Aorta (tissue), 5 donors: ENCODE measurements at places on chromosomes 13 and 19.

GRCh38 chr13:52782471-52783448 lies 43.1 kb upstream of the CNMD start:
- no peak for DNase-seq

- no peak for DNase-seq
Observed at GRCh38 chr13:98390086-98390715, 186.7 kb downstream of the STK24 start.

GRCh38 chr19:7547159-7547558 lies 11.6 kb downstream of the PNPLA6 start:
- no peak for DNase-seq

DNA sequence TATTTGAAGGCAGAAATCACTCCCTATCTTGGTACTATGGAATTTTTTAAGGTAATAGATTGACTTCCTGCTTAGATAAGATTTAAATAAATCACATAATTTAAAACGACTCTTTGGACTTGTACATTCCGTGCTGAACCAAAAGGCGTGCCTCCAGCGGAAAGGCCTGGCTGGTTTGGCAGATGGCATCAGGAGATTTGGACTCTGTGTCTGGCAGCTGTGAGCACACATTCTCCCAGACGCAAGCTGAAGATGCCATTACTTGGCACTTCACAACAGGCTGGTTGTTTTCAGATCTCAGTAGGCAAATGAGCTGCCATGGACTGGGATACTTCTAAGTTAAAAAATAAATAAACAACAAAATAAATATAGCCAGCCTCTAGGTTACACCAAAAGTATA lies 104.5 kb upstream of the SLC15A1 start:
- DNase-seq = no peak

GRCh38 chr19:51391073-51391611 lies 751 bp upstream of the C19orf84 start:
- DNase-seq = no peak

DNA sequence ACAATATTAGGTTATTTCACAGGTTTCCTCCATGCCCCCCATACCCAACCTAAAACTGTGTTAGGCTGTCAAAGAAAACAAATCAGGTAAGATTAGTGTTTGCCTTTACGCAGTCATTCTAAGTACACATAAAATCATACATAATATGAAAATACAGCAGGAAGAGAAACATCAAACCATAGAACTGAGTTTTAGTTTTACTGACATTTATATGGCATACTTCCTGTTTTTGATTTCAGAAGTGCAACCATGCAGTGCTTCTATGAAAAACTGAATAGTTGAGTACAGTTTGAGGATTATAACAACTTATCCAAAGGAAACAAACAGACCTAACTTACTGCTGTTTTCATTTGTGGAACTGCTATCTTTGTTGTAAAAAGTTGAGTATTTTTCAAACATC lies 91.3 kb downstream of the KCNRG start:
- DNase-seq = no peak

- no peak for DNase-seq
Observed at GRCh38 chr19:9986787-9987281, 23.5 kb downstream of the COL5A3 start.

DNA sequence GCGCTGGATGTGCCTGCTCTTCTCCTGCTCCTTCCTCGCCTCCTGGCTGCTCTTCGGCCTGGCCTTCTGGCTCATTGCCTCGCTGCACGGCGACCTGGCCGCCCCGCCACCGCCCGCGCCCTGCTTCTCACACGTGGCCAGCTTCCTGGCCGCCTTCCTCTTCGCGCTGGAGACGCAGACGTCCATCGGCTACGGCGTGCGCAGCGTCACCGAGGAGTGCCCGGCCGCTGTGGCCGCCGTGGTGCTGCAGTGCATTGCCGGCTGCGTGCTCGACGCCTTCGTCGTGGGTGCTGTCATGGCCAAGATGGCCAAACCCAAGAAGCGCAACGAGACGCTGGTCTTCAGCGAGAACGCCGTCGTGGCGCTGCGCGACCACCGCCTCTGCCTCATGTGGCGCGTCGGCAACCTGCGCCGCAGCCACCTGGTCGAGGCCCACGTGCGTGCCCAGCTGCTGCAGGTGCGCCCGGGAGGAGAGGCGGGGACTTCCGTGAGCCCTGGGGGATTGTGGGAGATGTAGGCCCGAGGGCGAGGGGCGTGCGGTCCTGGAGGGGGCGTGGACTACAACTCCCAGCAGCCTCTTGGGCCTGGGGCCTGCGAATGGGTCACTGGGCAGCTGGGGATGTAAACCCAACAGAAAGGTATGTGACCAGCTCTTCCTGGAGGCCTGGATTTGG lies 6.7 kb downstream of the KCNJ14 start:
- no peak for DNase-seq

DNA sequence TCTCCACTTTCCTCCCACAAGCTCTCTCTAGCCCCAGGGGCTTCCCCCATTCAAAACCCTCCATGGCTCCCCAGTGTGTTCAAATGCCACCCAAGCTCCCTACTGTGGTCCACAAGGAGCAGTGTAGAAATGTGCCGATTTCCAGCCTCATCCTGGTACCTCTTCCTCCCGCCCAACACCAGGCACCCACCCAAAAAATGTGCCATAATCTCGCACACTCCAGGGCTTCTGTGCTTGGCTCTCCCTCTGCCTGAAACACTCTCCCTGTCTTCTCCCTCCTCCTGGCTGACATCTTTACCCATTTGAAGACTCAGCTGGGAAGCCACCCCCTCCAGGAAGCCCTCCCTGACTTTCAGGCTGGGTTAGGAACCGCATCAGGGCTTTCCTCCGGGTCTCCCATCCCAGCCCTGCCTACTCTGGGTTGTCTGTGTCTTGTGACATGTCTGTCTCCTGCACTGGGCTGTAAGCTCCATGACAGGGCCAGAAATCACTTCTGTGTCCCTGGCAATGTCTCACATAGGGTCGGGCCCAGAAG lies 16.6 kb upstream of the MEIS3 start:
- DNase-seq = no peak

- DNase-seq = no peak
Observed at GRCh38 chr13:73610799-73611592, 523.2 kb downstream of the KLF12 start.

- no peak for DNase-seq
Observed at GRCh38 chr13:42892760-42893159, 99.3 kb downstream of the EPSTI1 start.

DNA sequence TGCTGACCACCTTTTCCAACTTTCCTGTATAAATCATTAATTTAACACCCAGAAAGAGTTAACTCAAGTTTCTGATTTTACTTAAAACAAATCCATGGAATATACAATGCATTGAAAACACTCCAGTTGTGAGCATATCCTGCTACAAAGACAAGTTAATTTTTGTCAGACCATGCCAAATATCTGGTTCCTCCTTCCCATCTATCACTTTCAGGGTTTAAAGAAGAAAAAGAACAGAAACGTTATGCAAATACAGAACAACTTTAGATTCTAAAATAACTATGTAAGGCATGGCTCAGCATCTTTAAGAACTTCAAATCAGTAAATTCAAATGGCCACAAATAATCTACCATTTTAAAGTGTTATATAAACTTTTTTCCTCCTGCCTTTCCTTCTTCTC lies 14.9 kb downstream of the MRPS31 start:
- no peak for DNase-seq

DNA sequence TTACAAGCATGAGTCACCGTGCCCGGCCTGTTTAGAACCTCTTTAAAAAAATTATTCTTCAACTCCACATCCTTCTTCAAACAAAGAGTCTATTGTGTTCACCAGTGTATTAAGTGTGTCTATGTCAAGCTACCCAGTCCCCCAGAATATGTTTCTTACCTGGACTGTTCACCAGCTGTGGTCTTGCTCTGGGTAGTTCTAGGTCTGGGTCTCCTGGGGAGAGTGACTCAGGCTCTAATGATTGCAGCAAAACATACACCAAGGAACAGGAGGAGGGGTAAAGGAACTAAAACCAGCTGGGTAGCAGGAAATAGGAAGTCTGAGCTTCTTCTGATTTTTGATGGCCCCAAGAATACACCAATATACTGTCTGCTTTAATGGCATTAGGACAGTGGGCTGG lies at the start of gene FPR1:
Gene FPR1, minus strand, starts transcription at position 224 of the 400 bp plus-strand sequence. CDS start 4,884 bp downstream, outside the sequence.
- DNase-seq = no peak

DNA sequence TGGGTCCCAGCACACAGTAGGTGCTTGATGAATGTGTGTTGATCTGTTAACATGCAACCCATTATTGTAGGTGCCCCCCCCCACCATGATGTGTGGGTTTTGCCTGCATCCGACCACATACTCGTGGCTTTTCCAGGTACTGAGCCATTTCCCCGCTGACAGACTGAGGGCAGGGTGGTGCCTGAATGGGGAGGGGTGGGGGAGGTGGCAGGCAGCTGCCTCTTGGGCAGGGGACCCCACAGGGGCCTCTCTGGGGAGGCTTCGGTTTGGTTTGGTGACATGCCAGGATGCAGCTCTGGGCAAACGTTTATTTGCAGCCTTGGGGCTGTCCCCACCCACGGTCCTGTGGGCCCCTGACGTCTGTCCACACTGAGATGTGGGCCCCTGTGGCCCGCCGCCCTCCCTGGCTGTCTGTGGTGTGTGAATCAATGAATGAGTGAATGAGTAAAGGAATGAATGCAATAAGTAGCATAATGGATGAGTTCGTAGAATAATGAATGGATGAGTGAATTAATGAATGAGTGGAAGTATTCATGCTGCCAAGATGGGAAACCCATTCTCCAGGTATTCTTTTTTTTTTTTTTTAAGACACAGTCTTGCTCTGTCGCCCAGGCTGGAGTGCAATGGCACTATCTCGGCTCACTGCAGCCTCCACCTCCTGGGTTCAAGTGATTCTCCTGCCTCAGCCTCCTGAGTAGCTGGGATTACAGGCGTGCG lies 9.0 kb upstream of the JUND start:
- DNase-seq = no peak

DNA sequence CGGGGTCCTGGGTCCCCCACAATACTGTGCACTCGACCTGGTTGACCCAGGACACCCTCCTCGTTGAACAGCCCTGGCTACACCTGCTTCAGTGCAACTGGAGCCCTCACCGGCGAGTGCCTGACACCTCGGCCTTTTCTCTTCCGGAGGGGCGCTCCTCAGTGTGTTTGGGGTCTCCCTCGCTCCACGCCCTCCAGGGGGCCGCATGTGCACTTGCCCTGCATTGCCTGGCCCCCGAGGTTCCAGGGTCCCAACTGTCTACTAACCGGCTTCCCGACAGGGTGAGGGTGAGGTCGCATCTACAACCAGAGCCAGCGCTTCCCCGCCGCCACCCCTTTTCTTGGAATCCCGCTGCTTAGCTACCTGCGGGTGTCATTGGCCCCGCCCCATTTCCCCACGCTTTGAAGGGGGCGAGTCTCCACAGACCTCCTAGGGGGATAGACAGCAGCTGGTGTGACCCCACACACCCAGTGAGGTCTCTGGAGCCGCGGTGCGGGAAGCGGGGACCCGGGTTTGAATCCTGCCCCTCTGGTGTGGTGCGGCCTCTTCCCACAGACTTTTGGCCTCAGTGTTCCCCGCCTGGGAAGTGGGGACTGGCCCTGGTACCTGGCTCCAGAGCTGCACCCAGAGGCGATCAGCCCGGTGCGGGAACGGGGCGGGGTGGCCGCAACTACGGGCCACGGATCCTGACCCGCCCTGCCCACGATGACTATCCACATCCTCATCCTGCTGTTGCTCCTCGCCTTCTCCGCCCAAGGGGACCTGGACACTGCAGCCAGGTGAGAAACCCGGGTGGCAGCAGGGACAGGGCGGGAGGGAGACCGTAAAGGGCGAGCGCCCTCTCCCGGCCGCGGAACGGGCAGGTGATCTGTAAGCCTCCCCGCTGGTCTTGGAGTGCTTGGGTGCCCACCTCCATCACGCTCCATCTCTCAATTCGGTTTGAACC lies at the start of gene ADM5:
Gene ADM5, plus strand, starts transcription at position 462 of the 946 bp plus-strand sequence. Its CDS starts 244 bp downstream, at position 706.
- DNase-seq = peak; percentile 82

GRCh38 chr19:17778968-17779929 lies 15.7 kb upstream of the B3GNT3 start:
- no peak for DNase-seq

DNA sequence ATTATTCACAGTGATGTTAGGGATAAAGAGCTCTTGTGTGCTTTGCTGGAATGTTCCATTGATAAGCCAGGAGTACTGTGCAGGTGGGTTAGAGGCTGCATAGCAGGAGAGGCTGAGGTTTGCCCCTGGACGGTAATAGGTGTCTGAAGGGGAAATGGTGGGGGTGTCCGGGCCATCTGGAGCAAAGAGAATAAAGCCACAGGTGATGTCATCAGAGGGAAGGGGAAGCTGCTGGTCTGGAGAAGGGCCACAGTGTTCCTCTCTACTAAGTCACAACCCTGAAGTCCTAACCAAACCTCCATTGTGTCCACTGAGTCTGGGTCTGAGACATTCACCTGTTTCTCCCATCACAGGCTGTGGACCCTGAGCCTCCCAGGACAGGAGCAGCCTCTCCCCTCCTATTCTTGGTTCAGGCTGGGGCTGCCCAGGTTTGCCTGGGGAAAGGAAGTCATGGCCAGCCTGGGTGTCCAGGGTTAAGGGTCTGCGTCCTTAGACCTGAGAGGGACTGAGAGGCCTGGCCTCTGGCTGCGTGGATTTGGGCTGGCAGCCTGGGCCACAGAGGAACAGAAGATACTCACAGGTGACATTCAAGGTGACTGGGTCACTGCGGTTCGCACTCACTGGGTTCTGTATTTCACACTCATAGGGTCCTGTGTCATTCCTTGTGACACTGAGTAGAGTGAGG lies 6.8 kb downstream of the CEACAM1 start:
- DNase-seq = no peak

DNA sequence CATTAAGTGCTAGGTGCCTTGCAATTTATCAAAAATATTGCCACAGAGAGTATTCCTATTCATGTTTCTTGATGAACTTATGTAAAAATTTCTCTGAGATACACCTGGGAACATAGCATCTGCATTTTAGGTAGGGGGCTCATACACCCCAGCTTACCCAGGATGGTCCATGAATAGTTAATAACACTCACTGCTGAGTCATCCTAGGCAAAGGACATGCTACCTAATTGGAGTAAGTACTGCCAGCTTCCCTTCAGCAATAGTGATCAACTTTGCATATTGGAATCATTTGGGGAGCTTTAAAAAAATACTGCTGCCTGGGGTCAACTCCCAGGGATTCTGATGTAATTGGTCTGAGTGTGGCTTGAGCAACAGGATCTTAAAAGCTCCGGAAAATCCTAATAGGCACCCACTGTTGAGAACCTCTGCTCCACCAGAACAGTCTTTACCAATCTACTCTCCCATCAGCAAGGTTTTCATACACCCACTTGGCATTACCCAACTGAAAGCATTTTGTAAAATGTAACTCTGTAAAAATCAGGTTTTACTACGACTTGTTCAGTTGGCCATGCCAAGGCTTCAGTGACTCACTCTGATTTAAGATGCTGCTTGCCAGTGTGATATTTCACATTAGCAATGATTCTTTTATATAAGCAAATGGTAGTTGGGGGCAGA lies 67.2 kb upstream of the FNDC3A start:
- DNase-seq = no peak

GRCh38 chr19:38527466-38528136 lies 90.2 kb downstream of the MAP4K1 start:
- no peak for DNase-seq

- no peak for DNase-seq
Observed at GRCh38 chr19:16397791-16398529, 73.3 kb downstream of the KLF2 start.
